ENCODE measurements at places on chromosomes 5 and 9. TPM values are rescaled to one million over a fixed set of nuclear protein-coding genes. Genes with fewer than 3 reads are reported as not detected.

- no peak for DNase-seq
Measured at GRCh38 chr5:490116-491106, 33.8 kb downstream of the SLC9A3 start.

DNA sequence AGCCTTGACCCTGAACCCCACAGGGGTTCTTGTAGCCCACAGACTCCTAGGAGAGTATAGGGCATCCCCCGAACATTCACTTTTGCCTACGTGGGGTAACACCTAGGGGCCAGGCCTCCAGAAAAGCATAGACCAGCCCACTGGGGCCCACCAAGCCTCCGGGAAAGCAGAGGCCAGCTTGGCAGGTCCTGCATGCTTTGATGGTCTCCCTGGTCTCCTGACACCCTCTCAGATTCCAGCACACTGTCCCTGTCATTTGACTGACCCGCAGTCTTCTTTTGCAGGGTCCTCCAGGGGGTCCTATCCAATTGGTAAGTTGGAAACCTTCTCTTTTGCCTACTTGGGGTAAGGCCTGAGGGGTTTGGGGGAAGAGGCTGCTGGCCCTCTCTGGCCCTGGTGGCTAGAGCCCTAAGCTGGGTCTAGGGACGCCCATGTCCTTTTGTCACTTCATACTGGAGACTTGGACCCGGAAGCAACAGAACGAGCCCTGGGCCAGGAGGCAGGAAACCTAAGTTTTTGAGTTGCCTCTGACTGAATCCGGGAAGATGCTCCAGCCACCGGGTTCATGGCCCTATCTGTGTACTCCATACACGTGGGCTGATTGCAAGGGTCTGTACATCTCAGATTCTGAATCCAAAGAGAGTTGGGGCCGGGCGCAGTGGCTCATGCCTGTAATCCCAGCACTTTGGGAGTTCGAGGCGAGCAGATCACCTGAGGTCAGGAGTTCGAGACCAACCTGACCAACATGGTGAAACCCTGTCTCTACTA is 20.9 kb upstream of the ORM1 start:
- peak; percentile 29 for DNase-seq

DNA sequence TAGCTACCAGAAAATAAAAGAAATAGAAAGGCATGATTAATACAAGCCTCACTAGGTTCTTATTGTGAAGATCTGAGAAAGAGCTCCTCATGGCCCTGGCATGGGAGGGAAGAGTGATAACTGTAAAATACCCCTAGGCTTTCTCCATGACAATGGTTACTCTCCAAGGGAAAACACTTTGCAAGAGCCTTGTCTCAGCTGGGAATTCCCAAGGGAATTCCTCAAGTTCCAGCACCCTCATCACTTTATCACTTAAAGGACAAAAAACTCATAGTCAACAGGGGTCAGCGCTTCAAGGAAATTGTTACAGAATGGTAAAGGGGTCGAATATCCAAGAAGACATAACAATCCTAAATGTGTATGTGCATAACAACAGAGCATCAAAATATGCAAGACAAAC is 21.2 kb downstream of the SYK start:
- no peak for DNase-seq

GRCh38 chr9:107870927-107871680 is 381.5 kb upstream of the KLF4 start:
- no peak for DNase-seq

CCNJL gene
- 12.4 TPM for total RNA-seq

PCDHGA11 gene
- 5.1 TPM for total RNA-seq

Data from ureter (tissue), 1 donor.